Stimulated activated CD4-positive, alpha-beta T cell treated with anti-CD3 and anti-CD28 coated beads, Interleukin-1b, Interleukin-23, amount 100 ng/mL, for 1 hour (primary cell): ENCODE measurements at places on chromosomes 1 and 21.

DNA sequence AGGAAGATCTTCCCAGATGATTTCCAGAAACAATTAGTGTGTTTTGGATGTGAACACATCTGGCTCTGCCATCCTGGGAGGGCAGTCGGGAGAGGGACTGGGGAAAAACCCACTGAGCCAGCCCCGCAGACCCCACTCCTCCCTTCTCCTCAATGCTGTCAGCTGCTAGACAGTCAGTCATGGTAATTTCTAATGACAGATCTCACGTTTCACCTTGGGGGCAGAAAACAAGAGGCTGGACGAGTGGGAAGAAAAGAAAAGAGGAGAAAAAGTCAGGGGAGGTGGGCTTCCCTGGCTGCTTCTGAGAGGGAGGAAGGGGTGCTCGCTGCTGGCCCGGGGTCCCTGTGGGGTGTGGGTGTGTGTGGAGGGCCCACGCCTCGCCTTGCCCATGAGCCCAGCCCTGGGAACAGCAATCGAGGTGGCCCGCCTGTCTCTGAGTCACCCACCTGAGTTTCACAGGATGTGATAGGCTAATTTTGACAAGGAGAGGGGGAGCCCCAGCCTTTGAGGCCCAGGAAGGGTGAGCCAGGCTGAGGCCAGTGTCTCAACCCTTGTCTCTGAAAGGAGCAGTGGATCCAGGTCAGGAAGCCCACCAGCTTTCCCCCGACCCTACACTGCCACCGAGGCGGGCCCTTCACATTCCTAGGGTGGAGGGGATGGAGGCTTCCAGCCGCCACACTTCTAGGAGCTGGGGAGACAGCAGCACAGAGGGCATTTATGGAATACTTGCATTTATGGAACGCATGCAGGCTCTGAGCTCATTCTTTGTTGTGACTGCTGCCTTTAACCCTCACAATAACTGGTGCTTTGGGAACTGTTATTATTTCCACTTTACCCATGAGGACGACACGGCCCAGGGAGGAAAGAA lies 49.1 kb upstream of the IFNLR1 start:
- no peak for DNase-seq

DNA sequence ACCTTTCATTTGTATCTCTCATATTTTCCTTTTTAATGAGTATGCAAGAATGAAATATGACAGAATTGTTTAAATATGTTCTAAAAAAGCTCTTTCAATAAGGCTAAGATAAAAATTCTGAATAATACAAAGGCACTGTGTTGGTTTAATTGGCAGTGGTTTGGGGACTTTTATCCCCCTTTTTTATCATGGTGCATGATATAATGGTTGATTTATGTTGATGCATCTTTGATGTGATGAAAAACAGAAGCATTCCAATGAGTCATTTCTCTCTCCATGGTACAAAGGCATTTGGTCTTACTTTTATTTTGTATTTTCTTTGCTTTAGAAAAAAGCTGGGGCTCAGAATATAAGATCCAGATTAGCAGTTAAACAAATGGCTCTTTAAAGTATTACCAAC lies 127.2 kb upstream of the GREM2 start:
- no peak for DNase-seq

- DNase-seq, result no peak
Observed at GRCh38 chr1:100661176-100661575, 58.4 kb upstream of the VCAM1 start.

DNA sequence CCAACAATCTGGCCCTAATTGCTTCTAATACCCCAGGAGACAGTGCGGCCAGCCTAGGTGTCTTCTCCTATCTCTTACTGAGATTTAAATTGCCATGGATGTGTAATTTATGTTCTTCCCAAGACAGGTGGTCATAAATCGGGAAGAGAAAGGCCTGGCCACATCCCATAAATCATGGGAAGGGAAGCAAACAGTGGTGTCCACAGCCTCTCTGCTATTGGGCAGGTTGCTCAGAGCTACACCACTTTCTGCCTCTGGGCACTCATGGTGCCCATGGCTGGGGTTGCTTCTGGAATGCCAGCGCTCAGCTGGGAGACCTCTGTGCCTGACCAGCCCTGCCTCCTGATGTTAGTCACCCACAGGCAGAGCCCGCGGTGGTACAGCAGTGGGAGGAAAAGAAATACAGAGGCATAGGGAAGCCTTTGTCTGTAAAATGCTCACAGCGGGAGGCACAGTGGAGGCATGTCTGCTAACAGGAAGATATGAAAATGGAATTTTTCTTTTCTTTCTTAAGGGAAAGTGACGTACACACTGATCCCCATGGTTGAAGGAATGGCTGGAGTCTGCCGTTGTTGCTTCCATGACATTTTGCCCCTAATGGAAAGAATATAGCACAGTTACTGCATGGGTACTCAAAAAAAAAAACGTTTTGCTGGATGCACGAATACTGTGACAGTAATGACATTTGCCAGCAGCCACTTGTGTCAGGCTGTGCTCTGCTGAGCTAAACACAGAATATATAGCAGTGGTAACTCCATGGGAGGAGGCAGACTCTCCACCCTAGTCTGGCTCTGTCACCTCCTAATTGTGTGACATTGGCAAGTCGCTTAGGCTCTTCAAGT lies 21.9 kb downstream of the MTARC1 start:
- DNase-seq, result no peak

DNA sequence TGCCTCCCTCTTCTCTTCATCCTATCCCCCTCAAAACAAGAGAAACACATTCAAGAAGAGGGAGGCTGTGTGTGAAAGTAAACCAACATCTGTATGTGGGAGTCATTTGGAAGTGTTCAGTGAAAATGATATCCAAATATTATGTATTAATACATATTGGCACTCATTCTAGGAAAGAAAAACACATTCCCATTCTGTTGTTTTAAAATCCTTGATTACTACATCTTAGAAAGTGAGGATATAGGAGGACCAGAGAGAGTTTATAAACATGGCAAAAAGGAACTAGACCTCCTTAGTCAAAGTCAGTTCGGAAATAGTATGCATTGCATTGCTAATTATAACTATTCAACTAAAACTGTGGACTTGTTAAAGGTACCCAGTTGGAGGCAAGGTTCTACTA lies 786.6 kb downstream of the ADGRL2 start:
- no peak for DNase-seq

- no peak for DNase-seq
Observed at GRCh38 chr1:244316407-244316806, 135.3 kb downstream of the ADSS2 start.

DNA sequence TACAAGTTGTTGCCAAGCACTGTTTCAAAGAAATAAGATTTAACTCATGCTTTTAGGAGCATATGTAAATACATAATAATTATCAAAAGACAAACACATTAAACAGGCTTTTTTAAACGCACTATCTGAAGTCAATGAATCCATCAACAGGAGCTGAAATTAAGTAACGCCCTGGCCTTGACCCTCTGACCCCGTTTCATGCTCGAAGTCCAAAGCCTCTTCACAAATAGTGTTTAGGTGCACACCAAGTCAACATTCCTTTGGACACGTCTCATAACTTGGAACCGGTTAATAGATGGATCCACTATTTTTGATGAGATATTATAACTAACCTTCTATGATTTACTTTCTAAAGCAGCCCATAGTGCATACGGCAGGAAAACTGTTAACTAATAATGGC lies 209.3 kb downstream of the GABPA start:
- no peak for DNase-seq

DNA sequence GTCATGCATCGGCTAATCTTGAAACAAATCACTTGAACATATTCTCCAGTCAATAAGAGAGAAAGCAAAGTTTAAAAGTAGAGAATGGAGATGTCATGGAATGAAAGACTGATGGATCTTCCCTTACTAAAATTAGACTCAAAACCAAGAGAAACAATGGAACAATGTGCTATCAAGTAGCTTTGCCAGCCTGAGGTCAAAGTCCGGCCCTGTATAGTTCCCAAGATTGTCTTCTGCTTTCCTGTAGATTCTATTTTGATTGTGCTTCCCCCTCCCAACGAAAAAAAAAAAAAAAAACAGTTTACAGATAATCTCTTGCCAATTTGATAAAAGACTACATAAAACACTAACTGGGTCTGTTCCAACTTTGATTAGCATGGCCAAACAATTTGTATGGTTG lies 40.8 kb upstream of the KIRREL1 start:
- no peak for DNase-seq

- DNase-seq, result no peak
Observed at GRCh38 chr21:39105341-39105765, 77.9 kb downstream of the PSMG1 start.
